ENCODE measurements at places on chromosomes 16 and 17.

- peak; percentile 50 for DNase-seq
Measured at GRCh38 chr17:29176558-29177351, 3.4 kb downstream of the MYO18A start.

- DNase-seq = no peak
Measured at GRCh38 chr17:43864161-43864984, 17.4 kb downstream of the CD300LG start.

- DNase-seq = no peak
Measured at GRCh38 chr17:82838386-82839063, 1.3 kb downstream of the ZNF750 start.

DNA sequence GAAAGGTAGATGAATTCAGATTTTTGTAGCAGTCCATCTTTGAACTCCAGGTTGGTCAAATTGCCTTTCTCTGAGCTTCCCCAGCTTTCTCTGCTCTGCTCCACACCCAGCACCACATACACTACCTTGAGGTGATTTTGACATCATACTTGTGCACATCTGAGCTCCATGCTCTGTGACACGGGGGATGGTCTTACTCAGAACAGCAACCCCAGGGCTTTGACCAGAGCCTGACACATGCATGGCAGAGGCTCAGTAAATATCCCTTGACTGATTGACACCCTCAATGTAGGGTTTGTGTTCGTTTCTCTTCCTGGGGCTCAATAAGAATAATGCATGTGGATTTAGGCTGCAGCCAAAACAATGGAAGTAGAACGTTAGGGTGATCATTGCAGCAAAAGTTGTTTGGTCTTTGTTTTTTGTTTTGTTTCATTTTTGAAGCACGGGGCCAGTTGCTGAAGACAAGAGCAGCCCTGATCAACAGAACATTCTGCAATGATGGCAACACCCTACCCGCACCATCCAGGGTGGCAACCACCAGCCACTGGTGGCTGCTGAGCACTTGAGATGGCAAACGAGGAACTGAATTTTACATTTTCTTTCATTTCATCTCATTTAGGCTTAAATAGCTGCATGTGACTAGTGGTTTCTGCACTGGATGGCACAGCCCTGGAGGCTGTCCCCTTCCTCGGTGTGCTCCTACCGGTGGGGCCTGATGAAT lies 224.8 kb upstream of the TNRC6C start:
- DNase-seq = no peak

DNA sequence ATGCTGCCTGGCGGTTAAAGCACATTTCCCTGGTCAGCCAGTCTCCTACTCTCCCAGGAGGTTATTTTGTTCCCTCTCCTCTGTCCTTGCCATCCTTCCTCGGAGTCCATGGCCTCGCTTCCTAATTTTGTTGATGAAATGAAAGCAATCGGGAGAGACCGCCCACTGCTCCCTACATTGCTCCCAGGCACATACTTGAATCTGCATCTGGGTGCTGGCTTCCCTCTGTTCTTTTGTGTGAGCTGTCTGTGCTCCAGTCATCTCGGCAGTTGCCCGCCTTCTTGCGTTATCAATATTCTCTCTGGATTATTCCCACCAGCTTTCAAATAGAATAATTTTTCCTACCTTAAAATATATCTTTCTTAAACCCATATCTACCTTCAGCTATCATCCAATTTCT lies 11.1 kb downstream of the KRT23 start:
- no peak for DNase-seq

- DNase-seq = no peak
Measured at GRCh38 chr17:37079735-37080134, 131.0 kb downstream of the AATF start.

GRCh38 chr17:34081269-34081668 lies 173.8 kb upstream of the CCL2 start:
- DNase-seq = no peak

DNA sequence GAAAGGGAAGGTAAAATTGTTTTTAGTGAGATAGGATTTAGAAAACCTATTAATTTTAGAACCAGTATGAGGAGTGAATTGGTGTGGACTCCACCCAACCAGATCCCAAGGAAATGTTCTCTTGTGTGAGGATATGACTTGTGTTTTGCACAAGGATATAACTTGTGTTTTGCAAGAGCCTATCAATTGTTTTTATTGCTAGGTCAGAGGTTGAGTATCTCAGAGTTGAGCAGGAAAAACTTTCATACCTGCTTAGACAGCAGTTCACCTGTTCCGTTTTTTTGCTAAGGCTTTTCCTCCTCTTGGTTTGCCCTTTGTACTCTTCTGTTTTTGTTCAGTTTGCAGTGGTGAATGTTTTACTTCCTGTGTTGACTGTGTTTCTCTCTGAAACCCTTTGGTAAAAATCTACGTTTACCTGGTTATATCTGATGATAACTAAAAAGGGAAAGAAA lies 5.1 kb downstream of the NBR1 start:
- DNase-seq = no peak

GRCh38 chr16:57146040-57146647 lies 39.7 kb downstream of the PSME3IP1 start:
- no peak for DNase-seq

GRCh38 chr16:51113236-51114125 lies 37.6 kb downstream of the SALL1 start:
- no peak for DNase-seq

DNA sequence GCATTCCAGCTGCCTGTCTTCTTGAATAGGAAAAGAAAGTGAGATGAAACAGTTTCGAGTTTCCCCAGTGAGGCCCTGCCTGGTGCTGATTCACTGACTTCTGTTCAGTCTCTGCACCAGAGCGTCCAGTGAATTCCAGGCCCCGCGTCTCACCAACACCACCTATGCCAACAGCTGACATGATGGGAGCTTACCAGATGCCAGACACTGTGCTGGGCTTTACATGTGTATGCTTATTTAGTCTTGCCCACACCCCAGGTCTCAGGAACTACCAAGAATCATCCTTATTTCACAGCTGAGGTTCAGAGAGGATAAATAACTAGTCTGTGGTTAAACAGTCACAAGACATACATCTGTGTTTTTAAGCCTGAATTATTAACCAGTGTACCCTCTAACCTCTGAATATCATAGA lies 29.1 kb upstream of the IRX6 start:
- DNase-seq = no peak

DNA sequence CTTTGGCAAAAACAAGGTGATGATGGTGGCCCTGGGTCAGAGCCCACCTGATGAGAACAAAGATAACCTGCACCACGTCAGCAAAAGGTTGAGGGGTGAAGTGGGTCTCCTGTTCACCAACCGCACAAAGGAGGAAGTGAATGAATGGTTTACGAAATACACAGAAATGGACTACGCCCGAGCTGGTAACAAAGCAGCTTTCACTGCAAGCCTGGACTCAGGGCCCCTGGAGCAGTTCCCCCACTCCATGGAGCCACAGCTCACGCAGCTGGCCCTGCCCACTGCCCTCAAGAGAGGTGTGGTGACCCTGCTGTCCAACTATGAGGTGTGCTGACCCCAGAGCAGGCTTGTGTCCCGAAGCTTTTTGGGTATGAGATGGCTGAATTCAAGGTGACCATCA lies 29.7 kb upstream of the DLX4 start:
- DNase-seq = no peak

GRCh38 chr17:38702916-38703741 lies 1.9 kb upstream of the MLLT6 start:
- peak; percentile 30 for DNase-seq

GRCh38 chr16:27233731-27234130 lies 30.4 kb downstream of the KDM8 start:
- DNase-seq = no peak

DNA sequence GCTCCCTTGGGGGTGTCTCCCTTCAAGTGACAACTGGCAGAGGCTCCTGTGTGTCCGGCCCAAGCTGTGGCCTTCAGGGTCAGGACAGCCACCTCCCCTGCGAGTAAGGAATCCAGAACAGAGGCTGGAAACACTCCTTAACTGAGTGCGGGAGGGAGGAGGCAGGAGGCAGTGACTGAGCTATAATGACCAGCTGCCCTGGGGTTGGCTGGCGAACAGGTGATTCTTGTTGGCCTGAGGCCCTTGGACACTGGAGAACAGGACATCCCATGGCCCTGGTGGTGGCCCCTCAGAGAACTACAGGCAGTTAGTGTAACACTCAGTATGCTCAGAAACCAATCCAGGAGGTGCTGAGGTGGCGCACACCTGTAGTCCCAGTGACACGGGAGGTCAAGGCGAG lies 9.4 kb upstream of the SNAI3 start:
- no peak for DNase-seq

DNA sequence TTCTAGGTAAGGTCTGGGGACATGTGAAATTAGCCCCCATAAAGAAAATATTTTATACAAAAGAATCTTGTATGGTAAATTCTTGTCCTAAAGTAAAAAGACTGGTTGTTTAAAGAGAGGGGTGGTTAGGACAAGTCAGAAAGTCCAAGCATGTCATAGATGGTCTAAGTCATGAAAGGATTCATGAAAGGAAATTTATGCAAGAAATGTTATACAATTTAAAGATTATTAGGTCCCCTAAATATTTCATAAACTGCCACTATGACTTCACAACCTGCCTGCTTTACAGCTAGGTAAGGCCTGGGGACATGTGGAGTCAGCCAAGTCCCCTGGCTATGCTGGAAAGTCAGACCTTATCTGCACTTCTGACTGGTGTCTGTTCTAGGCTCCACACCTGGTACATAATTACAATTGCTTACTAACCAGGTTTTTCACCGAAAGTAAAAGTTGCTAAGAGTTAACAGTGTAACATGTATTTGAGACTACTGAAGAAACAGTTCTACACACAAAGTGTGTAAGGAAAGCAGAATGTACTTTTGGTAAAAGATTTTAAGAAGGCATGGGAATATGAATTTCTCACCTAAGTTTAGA lies 17.0 kb downstream of the N4BP1 start:
- DNase-seq = no peak

GRCh38 chr16:29727452-29727851 lies 18.3 kb downstream of the C16orf54 start:
- no peak for DNase-seq

GRCh38 chr16:49456763-49457162 lies 83.2 kb downstream of the C16orf78 start:
- DNase-seq = no peak

- DNase-seq = no peak
Measured at GRCh38 chr16:70267516-70267915, 15.8 kb upstream of the EXOSC6 start.

DNA sequence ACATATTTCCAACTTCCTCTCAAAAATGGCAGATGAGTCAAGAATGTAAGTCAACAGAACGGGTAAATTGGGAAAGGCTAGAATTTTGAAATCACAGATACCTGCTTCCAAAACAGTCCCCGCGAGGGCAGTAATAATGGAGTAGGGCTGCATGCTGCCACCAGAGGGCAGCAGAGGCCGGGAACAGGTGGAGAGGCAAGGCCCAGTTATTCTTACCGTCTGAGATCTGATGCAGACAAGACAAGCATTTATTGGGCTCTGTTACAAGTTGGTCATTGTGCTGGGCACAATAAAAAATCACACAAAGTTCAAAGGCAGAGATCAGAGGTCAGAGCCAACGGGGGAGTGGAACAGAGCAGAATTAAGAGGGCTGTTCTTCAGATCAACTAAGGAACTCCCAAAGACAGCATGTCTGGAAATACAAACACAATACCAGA lies 8.8 kb upstream of the MLKL start:
- DNase-seq = peak; percentile 74

Data from activated T-cell treated with anti-CD3 and anti-CD28 coated beads for 24 hours (primary cell).